ENCODE measurements at places on chromosomes 12 and 14.

GRCh38 chr12:103627189-103627855 lies 40.2 kb downstream of the STAB2 start:
- no peak for DNase-seq

GRCh38 chr12:91874086-91874865 lies 271.4 kb downstream of the BTG1 start:
- no peak for DNase-seq

- no peak for DNase-seq
Measured at GRCh38 chr14:74856366-74856765, 19.6 kb downstream of the PROX2 start.

- no peak for DNase-seq
Measured at GRCh38 chr14:68413509-68413908, 379.4 kb downstream of the ZFP36L1 start.

DNA sequence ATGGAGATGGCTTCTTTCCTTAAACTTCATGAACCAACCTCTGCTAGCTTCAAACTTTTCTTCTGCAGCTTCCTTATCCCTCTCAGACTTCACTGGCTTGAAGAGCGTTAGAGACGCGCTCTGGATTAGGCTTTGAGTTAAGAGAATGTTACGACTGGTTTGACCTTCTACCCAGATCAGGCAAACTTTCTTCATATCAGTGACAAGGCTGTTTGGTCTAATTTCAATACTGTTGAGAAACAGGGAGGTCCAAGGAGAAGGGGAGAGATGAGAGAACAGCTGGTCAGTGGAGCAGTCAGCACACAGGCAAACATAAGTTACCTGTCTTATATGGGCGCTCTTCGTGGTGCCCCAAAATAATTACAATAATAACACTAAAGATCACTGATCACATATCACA lies 14.9 kb downstream of the SCAF11 start:
- no peak for DNase-seq

DNA sequence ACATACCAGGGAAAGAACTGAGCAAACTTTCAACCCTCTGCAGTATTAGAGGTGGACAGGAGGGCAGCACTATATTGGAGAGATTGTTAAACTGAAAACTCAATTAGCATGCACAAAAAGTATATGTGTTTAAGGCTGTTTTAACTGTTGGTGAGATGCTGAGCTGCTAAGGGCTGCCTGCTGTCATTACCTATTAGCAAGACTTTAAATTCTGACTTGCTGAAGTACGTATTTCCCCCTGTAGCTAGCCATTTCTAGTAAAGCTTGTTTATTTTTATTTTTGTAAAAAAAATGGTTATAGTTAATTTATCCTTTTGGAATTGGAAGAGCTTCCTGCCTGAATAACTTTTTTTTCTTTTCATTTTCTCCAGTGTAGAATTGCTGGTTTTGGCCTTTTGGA lies 92.2 kb downstream of the CACNA1C start:
- DNase-seq = no peak

GRCh38 chr12:91914701-91915100 lies 230.9 kb downstream of the BTG1 start:
- no peak for DNase-seq

- no peak for DNase-seq
Measured at GRCh38 chr14:104392396-104393198, 187.0 kb upstream of the C14orf180 start.

GRCh38 chr12:47710278-47710677 lies 4.4 kb upstream of the RPAP3 start:
- no peak for DNase-seq

DNA sequence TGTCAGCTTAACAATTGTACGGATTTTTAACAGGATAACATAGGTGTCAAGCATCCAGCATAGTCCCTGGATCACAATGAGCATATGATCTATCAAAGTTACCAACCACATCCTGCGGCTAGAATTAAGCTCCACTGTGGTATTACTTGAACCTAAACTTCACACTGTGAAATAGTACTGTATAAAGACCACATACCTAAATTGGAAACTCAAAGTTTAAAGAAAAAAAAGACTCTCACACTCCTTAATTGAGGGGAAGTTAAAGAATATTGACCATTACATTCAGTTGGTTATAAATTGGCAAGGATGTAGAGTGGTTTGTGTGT lies 133.0 kb upstream of the PZP start:
- no peak for DNase-seq

DNA sequence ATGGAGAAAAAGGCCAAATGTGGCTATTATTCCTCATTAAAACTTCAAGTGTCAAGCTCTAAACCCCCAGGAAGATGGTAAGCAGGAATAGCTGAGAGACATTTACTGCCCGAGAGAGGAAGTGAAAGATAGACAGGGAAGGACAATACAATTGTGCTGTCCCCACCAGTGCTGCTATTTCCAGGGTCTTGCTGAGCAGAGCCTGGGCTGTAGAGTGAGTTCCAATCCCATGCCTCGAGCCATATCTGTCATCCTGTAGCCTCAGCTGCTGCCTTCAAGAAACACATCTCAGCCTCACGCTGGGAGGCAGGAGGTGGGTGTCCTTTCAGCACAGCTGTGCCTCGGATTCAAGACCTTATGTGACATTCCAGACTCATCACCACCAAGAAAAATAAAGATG lies 114.0 kb downstream of the RPAP3 start:
- peak; percentile 16 for DNase-seq

DNA sequence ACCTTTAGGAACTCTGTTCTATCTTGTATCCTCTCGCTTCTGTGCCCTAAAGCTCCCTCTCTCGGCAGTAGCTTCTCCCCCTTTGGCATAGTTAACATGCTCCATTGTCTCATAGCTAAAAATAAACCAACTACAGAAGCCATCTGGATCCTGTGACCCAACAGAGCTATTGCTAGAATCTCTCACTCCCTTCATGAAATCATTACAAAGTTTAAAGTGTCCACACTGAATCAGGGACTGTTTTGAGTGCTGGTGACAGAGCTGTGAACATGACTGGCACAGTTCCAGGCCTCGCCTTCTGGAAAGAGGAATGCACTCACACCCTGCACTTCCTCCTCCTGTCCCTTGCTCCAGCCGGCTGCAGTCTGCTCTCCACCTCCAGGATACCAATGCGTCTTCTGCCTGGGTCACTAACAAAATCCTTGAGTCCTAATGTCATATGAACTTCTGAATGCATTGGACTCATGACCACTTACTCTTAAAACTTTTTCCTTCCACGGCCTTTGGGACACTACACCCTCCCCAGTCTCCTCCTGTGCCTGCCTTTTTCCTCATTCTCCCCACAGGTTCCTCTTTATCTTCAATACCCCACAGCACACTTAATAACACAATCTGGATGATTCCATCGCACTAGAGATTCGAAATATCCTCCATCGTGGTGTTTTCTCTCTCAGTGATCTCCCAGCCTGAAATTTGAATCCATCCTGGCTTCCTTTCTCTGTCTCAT lies 13.2 kb downstream of the PLBD1 start:
- peak; percentile 58 for DNase-seq

DNA sequence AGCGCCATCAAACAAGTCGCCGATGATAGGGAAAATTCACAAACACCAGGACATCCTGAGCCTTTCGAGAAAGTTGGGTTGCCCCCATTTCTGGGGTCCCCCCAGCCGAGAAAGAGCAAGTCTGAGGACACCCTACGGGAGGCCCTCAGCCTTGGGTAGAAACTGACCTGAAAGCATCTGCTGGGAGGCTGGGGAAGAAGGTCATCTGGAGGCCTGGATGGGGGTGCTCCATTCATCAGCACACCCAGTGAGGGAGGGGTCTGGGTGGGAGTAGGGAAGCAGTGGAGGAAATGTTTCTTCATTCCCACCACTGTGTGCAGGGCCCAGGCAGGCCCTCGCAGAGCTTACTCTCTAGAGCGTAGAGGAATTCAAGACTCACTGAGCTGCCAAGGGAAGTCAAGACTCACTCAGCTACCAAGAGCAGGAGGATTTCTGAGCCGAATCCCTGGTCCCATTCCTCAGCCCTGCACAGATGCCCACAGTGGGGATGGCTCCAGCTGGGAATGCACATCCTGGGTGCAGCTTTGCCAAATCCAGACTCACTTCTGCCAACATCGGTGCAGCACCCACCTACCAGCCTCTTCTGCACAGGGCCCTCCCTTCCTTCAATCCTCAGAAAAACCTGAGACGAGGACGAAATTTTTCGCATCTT lies 38.1 kb downstream of the DIO3 start:
- no peak for DNase-seq

GRCh38 chr14:29892327-29892726 lies 35.3 kb downstream of the PRKD1 start:
- DNase-seq = no peak

- DNase-seq = no peak
Measured at GRCh38 chr12:130043685-130044406, 118.4 kb upstream of the FZD10 start.

GRCh38 chr12:110597885-110598284 lies 14.8 kb upstream of the PPTC7 start:
- DNase-seq = no peak

DNA sequence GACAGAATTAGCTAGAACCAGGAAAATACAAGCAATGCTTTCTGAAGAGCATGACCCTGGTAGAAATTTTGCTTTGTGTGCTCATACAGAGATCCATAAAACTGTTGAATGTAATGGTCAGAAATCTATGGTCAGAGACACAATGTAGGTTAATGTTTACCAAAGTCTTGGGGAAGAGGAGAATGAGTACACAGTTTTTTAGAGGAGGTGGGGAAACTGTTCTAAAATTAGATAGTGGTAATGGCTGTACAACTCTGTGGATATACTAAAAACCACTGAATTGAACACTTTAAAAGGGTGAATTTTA lies 109.5 kb upstream of the ARHGAP5 start:
- DNase-seq = no peak

DNA sequence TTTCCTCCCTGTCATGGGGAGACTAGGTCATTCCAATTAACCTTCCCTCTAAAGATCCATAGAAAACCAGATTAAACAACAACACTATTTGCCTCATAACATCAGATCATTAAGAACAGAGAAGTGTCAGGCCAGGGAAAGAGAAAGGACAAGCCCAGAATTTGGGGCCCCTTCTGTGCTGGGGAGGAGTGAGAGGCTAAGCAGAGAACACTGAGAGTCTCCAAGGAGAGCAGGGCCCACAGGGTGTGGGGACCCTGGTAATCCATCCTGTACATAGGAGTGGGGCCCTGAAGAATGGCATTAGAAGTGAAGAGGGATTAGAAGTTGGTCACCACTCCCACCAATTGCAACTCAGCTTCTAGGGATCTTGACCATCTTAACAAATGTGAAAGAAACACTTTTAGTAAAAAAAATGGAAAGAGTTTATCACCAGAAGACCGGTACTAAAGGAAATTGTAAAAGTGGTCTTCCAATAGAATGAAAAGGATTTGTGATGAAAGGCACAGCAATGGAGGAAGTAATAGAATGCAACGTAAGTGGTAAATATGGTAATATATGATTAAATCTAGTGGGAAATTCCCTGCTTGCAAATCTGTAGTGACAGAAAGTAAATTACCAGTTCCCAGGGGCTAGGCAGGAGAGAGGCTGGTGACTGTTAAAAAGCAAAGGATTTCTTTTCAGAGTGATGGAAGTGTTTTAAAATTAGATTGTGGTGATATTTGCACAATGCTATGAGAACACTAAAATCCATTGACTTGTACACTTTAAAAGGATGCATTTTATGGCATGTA lies 14.0 kb upstream of the TMTC1 start:
- DNase-seq = no peak

GRCh38 chr12:94954029-94954685 lies 49.3 kb downstream of the NDUFA12 start:
- no peak for DNase-seq

DNA sequence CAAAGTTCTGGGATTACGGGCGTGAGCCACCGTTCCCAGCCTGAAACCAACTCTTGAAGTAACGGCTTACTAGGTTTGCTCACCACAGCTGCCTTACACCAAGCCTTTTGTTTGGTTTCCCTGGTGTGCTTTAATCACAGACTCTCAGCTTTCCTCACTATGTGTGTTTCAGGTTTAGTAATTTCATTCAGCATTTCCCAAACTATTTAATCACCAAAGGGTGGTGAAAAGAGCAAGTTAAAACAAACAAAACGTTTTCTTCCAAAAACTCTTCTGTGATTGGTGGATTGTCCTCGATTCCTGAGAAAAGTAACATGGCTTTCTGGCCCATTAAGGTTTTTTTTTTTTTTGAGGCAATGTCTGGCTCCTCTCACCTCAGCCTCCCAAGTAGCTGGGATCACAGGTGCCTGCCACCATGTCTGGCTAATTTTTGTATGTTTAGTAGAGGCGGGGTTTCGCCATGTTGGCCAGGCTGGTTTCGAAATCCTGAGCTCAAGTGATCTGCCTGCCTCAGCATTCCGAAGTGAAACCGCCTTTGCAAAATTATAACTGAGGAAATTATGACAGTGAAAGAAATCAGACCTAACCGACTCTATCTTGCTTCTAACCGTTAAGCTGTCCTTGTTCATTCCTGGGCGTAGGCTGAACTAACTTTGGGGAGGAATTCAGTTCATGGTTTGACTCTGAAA lies 1.5 kb upstream of the ZFYVE26 start:
- DNase-seq = no peak

DNA sequence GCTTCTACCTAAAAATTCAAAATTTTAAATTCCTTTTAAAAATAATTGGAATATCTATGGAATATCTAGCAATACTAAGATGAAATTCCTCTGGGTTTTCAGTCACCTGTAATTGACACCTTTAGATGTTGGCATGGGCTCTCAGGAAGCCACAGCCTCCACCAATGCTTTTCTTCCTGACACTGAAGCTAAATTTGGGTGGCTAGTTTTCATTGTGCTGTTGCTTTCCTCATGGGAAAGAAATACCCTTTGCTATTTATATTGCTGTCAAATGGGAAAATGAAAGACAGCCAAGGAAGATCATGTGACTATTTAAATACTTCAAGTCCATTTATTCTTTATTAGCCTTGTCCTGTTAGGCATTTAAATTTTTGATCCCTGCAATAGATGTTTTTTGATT lies 313.0 kb downstream of the NAV3 start:
- no peak for DNase-seq

DNA sequence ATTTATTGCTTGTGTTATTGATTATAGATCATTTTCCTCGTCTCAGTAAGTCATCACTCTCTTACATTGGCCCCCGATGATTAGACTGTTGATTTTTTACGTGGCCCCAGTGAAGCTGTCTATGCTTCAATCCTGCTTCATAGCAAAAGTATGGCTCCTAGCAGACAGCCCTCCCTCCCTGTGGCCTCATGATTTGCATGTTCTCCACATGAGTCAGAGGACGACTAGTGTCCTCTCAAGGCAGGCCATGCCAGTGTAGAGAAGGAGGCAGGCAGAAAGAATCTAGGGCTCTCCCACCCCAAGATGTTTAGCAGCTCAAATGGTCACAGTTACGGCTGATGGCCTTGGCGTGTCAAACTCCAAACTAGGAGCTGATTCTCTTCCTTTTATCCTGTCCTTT lies 59.6 kb downstream of the FIGNL2 start:
- no peak for DNase-seq

- DNase-seq = no peak
Measured at GRCh38 chr12:96237035-96237434, 42.9 kb downstream of the ELK3 start.
